ENCODE measurements at places on chromosomes 13 and 19.
A peak's percentile ranks its signal among the peaks of the same experiment; 100 is the strongest.

GRCh38 chr13:45928843-45929242 lies 77.3 kb upstream of the SIAH3 start:
- DNase-seq, result peak; percentile 16

DNA sequence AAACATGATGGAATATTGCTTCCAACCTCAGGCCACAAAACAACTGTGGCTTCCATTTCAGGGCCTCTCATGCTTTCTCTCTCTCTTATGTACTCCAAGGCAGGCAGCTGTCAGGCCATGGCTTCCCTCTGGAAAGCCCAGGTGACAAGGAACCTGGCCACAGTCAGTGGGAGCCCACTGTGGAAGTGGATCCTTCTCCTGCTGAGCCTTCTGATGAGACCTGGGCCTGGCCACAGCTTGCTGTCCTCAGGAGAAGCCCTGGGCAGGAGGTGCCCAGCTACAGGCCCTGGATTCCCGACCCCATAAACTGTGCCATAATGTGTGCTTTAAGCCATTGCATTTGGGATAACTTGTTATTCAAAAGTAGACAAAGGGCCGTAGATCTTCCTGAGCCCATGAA lies 71.2 kb downstream of the SPACA7 start:
- DNase-seq, result no peak

GRCh38 chr19:4130744-4131438 lies 7.0 kb upstream of the MAP2K2 start:
- DNase-seq, result peak; percentile 26

GRCh38 chr13:36188441-36188840 lies 25.9 kb downstream of the SOHLH2 start:
- no peak for DNase-seq

DNA sequence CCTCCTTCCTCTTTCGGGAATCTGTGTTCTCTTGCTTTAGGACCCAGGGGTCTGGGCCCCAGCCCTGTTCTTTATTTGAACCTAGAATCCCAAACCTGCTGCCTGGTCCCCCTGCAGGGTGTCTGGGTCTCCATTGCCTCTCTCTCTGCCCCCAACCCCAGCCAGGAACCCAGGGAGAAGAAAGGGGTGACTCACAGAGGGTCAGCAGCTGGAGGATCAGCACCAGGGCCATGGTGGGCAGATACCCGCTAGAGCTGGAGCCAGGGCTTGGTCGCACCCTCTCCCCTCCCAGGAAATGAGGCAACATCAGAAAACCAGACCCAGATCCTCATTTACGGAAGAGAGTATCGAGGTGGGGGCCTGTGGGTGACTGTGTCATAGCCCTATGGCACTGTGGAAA lies at the start of gene OSCAR:
OSCAR (minus strand) TSS at position 243 of the 400 bp plus-strand sequence; CDS start at position 232, 11 bp downstream.
- DNase-seq, result no peak

All from fibroblast of the conjunctiva (primary cell).